ENCODE measurements at places on chromosomes 1 and 21.

GRCh38 chr1:163063143-163063542 is 6.0 kb upstream of the RGS4 start:
- DNase-seq: no peak

GRCh38 chr1:231045286-231045685 is 5.2 kb upstream of the FAM89A start:
- DNase-seq: no peak

DNA sequence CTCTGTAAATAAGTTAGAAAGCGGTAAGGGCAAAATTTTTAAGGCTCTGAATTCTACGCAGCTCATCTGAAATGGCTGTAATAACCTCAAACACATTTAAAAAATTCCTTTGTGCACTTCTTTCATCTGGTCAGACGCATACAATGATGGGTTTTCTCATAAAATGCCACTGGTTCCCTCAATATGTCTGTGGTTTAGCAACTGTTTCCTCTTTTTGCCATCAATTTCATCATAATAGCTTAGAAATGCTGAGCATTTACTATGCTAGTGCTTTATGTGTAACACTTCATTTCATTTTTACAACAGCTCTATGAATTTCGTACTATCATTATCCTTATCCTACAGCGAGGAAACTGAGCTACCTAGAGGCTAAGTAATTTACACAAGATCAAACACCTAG is 35.3 kb upstream of the DMRTA2 start:
- peak; percentile 6 for DNase-seq

DNA sequence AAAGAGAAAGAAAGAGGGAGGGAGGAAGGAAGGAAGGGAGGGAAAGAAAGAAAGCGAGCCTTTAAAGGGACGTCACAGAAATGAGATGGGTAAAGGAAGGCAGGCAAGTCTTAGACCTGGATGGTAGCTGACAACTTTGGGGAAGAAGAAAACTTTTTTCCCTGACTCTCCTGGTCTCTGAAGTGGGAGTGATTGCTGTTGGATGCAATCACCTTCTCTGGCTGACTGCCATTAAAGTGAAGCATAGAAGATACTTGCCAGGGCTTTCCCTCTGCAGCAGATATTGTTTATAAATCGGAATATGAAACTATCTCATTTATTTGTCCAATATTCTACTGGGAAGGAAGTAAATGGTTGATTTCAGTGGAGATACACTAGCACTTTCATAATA is 27.0 kb downstream of the VCAM1 start:
- no peak for DNase-seq

GRCh38 chr1:78688697-78689096 is 39.1 kb downstream of the IFI44 start:
- DNase-seq: no peak

- DNase-seq: no peak
Measured at GRCh38 chr1:151108331-151108730, 37.8 kb downstream of the GABPB2 start.

DNA sequence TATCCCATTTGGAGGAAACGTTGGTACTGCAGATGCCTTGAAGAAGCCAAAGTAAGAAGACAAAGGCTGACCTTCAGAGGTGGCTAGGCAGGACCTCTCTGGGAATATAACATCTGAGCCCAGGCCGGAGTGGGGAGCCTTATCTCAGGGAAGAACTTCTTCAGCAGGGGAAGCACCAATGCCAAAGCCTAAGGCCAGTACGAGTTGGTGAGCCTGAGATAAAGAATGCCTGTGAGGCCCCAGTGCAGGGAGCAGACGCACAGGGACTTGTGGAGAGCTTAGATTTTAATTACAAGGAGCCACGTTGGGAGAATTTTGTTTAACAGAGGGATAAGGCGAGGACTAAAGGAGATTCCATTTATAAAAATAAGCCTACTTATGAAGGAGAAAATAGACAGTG is 468.8 kb upstream of the RUNX1 start:
- no peak for DNase-seq

DNA sequence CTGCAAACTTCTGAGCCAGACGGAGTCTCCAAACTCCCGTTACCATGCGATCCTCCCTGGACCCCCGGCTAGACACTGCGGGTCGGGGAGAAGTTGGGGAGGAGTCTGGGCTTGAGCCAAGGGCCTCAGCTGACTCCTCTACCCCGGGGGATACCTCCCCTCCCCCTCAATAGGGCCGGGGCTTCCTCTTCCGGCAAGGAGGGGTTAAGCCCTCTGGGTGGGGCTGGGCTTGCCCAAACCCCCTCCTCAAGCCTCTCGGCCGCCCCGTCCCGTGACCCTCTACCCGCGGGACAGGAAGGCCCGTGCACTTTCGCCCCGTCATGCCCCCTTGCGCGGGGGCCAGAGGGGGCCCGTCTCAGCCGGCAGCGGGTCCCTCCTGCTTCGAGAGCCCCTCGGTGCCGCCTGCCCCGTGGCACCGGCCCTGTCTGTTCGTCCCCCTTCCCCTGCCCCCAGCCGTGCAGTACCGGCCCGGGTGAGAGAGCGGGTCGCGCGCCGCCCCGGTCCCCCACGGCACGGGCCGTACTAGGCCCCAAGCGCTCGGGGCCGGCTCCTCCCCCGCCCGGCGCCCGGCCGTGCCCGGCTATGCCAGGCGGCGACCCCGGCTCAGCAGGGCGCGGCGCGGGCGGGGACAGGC is 652 bp downstream of the ARL8A start:
- no peak for DNase-seq
